ENCODE measurements at places on chromosomes 16 and 17.

GRCh38 chr16:68309799-68310198 lies 947 bp downstream of the SLC7A6OS start:
- no peak for DNase-seq

- no peak for DNase-seq
Measured at GRCh38 chr16:8675183-8676159, 1.1 kb downstream of the ABAT start.

DNA sequence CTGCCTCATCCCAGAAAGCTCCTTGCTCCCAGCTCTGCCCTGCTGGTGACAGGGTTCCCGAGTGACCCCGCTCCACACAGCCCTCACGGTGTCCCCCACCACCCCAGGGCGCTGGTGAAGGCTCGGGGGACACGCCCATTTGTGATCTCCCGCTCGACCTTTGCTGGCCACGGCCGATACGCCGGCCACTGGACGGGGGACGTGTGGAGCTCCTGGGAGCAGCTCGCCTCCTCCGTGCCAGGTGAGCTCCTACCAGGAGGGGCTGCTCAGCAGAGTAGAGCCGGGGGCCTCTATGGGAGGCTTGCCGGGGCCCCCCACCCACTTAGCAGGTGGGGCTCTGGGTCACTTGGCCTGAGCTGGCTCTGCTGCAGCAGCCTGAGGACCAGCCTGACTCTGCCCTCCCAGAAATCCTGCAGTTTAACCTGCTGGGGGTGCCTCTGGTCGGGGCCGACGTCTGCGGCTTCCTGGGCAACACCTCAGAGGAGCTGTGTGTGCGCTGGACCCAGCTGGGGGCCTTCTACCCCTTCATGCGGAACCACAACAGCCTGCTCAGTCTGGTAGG lies 11.2 kb downstream of the GAA start:
- DNase-seq: no peak

GRCh38 chr17:75571197-75571884 lies 16.3 kb upstream of the MYO15B start:
- DNase-seq: no peak

DNA sequence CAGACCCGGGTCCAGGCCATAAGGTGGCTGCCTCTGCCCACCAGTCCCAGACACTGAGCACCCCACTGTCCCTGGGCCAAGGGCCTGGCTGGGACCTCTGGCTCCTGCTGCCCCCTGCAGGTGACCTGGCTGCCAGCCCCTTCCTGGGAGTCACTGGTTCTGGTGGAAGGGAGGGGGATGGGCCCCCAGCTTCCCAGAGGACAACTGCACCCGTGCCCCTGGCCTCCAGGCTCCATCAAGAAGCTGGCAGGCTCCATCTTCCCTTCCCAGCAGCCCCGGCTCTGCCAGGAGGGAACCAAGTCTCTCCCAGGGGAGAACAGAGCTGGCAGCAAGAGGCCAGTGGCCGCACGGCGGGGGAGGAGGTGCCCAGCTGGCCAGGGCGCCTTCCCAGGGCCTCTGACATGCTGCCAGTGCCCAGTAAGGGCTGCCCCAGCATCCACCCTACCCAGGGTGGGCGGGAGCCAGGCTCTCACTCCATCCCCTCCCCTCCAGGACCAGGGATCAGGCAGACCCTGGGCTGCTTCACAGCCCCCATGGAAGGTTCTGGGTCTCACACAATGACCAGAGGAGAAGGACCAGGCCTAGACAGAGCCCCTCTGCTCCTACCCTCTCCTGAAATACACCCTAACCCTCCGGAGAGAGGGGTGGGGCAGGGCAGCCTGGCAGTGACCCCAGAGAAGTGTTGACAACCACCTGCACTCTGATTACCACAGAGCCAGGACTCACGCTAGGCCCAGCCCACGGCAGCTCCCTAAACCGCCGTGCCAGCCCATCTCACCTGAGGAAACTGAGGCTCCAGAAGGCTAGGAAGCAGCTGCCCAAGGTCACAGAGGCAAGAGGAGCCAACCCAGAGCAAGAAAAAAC lies 3.6 kb downstream of the CLUH start:
- DNase-seq: no peak

- peak; percentile 2 for DNase-seq
Measured at GRCh38 chr17:17682293-17682736, 1.1 kb downstream of the RAI1 start.

- DNase-seq: no peak
Measured at GRCh38 chr16:86342161-86342834, 168.0 kb upstream of the FOXF1 start.

DNA sequence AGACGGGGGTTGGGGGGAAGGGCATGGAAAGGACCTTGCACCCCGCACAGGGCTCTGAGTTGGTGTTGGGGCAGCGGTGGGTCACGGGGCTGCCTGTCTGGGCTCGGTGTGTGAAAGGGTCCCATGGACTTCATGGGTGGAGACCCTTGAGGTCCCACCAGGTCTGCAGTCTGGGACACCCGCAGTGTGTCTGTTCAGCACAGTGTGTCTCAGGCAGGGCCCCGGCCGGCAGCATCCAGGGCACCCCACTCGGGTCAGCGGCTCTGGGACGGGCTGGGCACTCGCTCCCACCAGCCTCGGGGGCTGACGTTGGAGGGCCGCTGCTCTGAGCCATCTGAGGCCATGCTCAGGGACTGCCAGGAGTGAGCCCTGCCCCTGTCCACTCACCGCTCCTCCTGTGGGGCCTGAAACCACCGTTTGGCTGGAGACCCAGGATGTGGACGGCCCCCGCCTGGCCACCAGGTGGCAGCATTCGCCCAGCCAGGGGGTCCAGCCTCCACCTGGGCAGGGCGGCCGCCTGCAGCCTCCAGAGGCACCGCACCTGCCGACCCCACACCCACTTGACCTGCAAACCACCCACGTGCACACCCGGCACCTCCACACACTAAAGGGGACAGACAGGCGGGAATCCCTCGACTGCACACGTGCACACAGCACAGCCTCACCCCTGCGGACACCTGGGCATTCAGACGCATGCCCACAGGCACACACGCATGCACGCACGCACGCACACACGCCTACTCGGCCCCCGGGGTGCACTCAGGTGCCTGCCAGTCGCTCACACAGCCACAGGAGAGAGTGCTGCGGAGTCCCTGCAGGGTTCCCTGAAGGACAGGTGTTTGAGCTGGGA lies 10.1 kb upstream of the ZFPM1 start:
- peak; percentile 45 for DNase-seq

DNA sequence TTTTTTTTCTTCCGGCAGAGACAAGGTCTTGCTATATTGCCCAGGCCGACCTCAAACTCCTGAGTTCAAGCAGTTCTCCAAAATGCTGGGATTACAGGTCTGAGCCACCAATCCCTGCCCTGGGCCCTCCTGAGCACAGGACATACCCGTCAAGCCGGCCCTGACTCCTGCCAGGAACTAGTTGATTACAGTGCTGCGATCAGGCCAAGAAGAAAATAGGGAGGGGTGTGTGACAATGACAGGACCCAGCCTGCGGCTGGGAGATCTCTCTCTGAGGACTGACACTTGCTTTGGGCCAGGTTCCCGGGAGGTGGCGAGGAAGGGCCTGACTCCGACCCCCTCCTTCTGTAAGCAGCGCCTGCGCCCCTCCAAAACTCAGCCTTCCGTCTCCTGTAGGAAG lies 276.6 kb downstream of the MRTFB start:
- no peak for DNase-seq

GRCh38 chr16:60642956-60643355 lies 1393.3 kb downstream of the CDH8 start:
- DNase-seq: no peak

- no peak for DNase-seq
Measured at GRCh38 chr16:25066426-25066746, 45.2 kb upstream of the LCMT1 start.

DNA sequence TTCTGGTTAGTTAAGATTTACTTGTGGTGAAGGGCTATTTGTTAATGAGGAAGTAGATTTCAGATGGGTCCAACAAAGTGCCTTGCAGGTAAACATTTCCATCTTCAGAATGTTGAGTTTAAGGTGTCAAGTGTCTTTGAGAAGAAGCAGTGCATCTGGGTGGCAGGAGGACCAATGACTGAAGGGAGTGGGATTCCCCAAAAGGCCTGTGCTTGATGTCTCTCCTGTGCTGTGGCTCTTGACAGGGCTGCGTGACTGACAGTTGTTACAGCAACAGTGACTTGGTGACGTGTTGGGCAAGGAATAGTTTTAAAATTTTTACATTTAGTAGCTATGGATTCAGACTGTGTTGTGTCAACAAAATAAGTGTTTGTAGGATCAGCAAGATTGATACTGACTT lies 149.9 kb downstream of the PHKB start:
- no peak for DNase-seq

- no peak for DNase-seq
Measured at GRCh38 chr16:66045626-66046025, 320.9 kb upstream of the CDH5 start.

- no peak for DNase-seq
Measured at GRCh38 chr17:67055041-67055443, 10.7 kb downstream of the CACNG1 start.

DNA sequence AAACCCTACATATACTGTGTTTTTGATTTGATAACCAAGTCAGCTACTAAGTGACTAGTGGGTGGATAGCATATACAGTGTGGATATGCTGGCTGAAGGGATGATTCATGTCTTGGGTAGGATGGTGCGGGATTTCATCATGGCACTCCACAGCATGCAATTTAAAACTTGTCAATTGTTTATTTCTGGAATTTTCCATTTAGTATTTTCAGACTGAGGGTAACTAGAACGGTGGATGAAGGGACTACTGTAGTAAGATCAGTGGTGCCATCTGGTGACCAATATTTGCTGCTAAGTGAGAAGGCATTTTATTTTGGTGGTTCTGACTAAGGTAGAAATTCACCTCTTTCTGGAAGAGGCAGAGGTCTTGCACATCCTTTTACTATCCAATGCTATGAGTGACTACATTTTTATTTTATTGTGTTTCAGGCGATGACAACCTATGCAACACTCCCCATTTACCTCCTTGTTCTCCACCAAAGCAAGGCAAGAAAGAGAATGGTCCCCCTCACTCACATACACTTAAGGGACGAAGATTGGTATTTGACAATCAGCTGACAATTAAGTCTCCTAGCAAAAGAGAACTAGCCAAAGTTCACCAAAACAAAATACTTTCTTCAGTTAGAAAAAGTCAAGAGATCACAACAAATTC lies 3.1 kb downstream of the CDC6 start:
- peak; percentile 4 for DNase-seq

- no peak for DNase-seq
Measured at GRCh38 chr17:58487589-58488427, at the start of gene HSF5. HSF5 (minus strand) TSS chr17:58488408; CDS start chr17:58488274, 134 bp downstream.

DNA sequence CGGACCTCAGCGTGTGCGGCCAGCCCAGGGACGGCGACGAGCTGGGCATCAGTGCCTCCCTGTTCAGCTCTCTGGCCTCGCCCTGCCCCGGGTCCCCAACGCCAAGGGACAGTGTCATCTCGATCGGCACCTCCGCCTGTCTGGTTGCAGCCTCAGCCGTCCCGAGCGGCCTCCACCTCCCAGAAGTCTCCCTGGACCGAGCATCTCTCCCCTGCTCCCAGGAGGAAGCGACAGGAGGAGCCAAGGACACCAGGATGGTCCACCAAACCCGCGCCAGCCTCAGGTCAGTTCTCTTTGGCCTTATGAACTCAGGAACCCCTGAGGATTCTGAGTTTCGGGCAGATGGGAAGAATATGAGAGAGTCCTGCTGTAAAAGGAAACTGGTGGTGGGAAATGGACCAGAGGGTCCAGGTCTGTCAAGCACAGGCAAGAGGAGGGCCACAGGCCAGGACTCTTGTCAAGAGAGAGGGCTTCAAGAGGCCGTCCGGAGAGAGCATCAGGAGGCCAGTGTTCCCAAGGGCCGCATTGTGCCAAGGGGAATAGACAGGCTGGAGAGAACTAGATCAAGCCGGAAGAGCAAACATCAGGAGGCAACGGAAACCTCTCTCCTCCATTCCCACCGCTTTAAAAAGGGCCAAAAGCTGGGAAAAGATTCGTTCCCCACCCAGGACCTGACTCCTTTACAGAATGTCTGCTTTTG lies 825 bp downstream of the HASPIN start:
- DNase-seq: no peak

DNA sequence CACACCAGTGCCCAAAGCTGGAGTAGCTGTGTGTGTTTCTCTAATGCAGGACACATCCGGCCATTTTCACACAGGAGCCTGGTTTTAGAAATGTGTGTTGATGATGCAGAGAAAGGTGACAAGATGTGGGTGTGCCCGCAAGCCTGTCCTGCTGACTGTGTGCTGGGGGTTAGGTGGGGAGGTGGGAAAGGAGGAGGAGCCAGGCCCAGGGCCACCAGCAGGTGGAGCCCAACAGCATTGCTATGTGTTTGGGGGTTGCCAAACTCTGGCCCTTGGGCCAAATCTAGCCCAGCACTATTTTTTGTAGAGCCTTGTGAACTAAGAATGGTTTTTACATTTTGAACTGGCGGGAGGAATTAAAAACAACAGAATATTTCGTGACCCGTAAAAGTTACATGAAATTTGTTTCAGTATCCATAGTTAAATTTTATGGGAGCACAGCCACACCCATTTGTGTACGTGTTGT lies 61.7 kb upstream of the LGALS9 start:
- DNase-seq: no peak

- peak; percentile 35 for DNase-seq
Measured at GRCh38 chr17:81398176-81398831, 3.0 kb downstream of the BAHCC1 start.

GRCh38 chr17:14845591-14846281 lies 419.4 kb downstream of the PMP22 start:
- no peak for DNase-seq

DNA sequence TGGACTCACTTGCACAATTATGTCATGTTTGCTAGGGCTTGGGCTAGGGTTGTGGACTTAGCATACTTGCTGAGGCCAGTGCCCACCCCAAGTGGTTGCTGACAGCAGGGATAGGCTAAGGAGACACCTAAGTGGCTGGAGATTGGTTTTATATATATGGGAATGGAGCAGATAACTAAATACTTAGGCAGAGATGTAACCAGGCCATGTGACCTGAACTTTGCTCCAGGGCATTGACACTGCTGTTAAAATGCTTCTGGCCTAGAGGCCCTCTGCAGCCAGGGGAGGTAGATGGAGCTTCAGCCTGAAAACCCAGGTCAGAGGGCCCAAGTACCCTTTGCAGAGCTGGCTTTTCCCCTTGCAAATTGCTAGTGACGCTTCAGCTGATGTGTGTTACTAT lies 1.4 kb upstream of the ITGB3 start:
- DNase-seq: no peak

DNA sequence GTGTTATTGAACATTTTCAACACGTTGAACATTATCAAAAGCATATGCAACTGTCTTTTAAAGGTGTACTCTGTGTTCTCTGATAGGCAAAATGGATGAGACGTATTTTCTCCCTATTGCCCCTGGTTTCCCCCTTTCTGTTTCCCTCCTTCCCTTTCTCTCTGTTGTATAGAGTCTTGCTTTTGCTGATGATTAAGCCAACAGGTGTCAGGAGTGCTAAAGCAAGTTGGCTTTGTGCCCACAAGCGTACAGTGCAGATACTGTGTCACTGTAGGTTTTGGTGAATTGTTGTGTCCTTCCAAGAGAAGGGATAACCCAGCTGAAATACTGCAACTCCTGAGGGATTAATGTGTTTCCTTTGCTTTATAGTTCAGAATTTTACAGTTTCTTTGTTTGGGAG lies 74.4 kb downstream of the COX10 start:
- no peak for DNase-seq

DNA sequence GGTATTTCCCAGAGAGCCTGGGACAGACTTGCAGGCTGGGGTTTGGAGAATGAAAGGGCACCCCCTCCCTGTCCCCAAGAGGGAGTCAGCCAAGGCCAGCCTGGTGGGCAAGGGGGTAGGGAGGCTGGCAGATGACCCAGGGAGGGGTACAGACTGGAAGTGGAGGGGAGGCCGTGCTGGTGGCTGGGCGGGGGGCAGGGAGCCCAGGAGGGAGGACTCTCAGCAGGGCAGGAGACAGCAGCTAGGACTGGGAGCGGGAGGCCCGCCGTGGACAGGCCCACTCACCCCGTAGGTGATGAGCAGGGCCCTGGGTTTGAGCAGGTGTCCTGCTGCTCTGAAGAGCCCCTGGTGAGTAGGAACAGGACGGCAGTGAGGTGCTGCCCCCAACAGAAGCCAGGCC lies 1.1 kb downstream of the METTL26 start:
- DNase-seq: no peak
